ENCODE measurements at places on chromosomes 3 and 15.

DNA sequence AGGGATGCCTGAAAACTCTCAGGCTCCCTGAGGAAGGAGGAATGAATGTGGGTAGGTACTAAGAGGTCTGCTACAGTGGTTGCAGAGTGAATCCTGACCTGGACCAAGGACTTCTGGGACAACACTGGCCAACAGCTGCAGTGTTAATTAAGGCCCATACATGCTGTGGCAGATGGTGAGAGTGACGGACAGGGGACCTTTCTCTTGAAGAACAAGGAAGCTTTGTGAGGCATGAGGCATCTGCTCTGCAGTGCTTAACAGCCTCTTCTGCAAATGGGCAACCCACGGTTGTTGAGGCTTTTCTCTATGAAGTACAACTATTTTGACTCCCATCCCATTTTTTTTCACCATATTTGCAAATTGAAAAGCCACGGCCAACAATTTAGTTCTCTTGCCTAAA lies 26.6 kb upstream of the ACAN start:
- DNase-seq = no peak

DNA sequence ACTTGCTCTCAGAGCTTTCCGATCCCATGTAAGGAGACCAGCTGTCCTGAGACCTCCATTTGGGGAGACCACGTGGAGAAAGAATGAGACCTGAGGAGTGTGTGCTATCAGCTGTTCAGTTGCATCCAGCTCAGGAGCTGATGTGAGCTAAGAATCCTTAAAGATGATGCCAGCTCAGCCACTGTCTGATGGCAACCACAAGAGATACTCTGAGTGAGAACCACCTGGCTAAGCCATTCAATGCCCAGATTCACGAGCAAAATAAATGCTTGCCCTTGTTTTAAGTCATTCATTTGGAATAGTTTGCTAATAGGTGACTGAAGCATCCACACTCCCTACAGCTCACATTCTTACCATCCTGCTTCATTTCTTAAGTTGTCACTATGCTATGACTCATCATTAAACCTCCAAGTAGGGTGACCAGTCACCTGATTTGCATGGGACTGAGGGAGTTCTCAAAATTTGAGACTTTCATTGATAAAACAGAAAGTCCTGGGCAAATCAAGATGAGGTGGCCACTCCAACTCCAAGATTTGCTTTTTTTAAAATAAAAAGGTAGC lies 56.4 kb downstream of the SPTSSB start:
- DNase-seq = no peak

DNA sequence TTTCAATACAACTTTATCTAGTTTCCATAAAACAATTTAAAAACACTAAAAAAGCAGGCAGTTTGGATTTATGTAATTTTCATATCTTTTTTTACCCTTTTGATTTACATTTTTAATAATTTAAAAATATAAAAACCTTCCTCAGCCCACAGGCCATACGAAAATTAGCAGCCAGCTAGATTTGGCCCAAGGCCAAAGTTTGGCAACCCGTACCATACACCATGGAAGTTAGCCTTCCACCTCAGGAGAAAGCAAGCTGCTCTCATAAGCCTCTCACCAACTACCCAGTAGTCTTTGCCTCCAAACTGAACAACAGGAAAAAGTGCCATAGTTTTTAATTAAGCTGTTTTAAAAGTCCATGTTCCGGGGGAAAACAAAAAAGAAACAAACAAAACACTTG lies 107.3 kb upstream of the TRIM42 start:
- DNase-seq = no peak

- DNase-seq = no peak
Measured at GRCh38 chr3:105534491-105534890, 167.8 kb downstream of the ALCAM start.

DNA sequence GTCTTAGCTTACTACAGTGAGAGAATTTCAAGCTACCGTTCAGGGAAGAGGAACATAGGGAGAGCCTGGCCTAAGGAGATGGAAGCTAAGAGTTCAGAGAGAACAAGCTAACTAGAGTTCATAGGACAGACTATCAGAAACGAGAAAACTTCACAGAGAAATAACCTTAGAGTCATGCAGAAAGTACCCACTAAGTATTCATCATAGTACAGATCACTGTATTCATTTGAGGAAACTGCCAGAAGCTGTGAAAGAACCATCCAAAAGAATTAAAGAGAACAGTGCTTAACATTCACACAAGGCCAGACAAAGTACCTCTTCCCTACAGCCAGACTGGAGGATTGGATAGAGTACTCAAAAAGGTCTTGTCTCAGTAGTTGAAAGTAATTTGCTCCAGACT lies 15.2 kb upstream of the GBE1 start:
- no peak for DNase-seq

DNA sequence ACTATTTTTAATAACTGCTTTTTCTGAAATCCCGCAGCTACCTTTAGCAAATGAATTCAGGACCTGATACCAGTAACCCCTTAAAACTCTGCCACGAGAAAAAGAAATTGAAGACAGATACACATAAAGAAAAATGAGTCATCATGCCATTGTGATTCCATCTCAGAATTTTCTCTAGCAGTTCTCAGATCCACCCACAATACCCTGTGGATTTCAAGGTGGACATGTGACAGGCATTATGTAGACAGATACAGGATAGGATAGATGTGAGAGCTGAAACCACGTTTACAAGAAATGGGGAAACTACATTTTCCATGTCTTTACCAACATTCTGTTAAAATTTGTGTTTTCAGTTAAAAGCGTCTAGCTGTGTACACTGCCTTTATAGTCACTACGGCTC lies 291.9 kb upstream of the NR2F2 start:
- DNase-seq = no peak

- DNase-seq = no peak
Measured at GRCh38 chr3:10023587-10024310, 2.5 kb upstream of the FANCD2 start.

GRCh38 chr3:53224026-53224425 lies 31.8 kb downstream of the TKT start:
- DNase-seq = no peak

All from HepG2 (cell line).